Activated T-helper 1 cell treated with Interleukin-2 at 50 U/mL for 16 hours (primary cell): ENCODE measurements at places on chromosomes 2 and 18.

DNA sequence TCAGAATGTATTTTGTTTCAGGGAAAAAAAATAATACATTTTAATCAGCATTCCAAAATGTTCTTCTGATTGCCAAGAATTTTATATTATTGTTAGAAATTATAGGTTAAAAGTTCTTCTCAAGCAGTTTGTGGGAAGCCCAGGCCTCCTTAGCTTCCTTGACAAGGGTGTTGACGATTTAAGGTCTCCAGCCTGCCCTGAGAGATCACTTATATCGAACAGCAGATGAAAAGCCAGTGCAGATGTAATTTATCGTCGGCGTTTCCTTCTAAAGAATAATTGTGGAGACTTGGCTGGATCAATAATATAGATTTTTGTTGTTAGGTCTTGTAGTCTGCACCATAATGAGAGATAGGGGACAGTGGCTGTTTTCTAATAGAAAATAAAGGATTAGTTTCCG lies 280.6 kb downstream of the ZNF407 start:
- DNase-seq: no peak

GRCh38 chr2:126635281-126635680 lies 20.7 kb upstream of the GYPC start:
- no peak for DNase-seq

- no peak for DNase-seq
Observed at GRCh38 chr2:224011837-224012236, 27.2 kb downstream of the SERPINE2 start.

GRCh38 chr2:193250389-193250788 lies 1055.7 kb upstream of the TMEFF2 start:
- no peak for DNase-seq

- no peak for DNase-seq
Observed at GRCh38 chr2:42196403-42197267, 27.5 kb downstream of the EML4 start.

GRCh38 chr2:189191766-189192165 lies 12.2 kb upstream of the COL5A2 start:
- no peak for DNase-seq

DNA sequence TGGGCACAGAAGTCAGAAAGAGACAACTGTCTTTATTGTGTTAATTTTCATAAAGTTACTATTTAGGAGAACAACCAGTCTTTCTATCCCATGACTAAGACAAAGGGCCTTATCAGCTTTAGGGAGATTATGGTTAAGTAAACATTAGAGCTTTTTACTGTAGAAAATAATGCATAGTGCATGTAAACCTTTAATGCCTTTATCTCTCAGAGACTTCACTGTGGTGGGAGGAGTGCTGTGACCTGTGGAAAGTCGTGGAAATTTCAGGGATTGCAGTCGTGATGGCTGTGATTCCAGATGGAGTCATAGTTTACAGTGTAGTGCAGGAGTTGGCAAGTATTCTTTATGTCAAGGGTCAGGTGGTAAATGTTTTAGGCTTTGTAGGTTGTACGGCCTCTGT lies 15.8 kb downstream of the ZNF236 start:
- no peak for DNase-seq

- no peak for DNase-seq
Observed at GRCh38 chr2:221844212-221845020, 272.3 kb upstream of the EPHA4 start.

DNA sequence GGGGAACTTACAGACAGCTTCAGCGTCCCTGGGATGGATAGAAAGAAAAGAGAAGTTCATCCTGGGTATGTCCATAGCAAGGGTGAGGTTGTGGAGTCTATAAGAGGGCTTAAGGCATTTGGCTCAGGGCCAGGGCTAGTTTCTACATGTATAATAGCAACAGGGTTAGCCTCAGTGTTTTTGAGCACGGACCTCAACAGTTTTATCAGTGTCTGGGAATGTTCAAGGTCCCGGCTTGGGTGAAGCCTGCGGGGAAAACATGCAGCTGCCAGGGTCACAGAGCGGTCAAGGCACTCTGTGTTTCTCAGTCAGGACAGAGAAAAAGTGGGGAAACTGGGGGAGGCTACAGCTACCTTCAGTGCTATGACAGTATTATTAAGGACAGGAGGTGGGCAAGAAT lies 427.7 kb upstream of the HS6ST1 start:
- no peak for DNase-seq

DNA sequence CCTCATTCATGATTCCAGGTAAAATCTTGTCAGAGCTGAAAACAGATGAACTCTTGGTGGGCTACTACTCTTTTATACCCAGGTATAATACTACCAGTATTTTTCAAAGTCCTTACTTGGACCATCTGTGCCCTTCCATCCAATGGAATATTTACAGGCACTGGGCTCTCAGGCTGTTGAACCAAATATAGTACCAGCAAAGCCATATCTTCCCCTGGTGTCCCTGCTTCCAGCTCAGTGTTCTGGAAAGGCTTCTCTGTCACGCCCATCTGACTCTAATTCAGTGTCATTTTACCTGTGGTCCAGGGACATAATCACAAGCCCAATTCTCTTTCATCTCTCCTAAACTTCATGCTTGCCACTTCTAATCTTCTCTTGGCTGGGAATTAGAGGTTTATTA lies 119.2 kb upstream of the STK17B start:
- DNase-seq: no peak

- no peak for DNase-seq
Observed at GRCh38 chr2:210655229-210655975, 99.0 kb downstream of the CPS1 start.

DNA sequence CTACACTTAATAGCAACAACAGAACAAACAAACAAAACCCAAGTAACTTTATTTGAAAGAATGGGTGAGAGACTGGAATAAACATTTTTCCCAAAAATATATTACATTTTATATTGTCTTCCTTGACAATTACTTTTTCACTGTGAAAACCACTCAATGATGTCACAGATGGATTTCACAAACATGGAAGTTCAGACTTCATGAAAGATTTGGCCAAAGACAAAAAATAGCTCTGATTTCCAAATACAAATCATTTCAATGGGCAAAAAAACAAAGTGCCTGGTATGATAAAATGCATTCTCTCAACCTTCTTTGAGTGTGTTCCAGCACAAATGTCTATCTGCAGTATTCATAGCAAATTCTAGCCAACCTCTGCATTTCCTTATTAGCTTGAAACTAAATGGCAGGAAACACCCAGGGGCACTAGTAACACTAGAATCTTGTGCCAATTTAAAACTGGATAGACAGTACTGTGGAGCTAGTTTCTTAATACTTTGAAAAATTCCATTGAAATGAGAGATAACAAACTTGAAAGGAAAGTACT lies 28.5 kb upstream of the NAPG start:
- DNase-seq: no peak

GRCh38 chr2:145596416-145596815 lies 1076.5 kb upstream of the ZEB2 start:
- no peak for DNase-seq

- DNase-seq: no peak
Observed at GRCh38 chr2:23510471-23510870, 125.5 kb downstream of the KLHL29 start.
